ENCODE measurements at places on chromosomes 4 and X.

- no peak for DNase-seq
Measured at GRCh38 chr4:74933562-74934015, 673 bp downstream of the PARM1 start.

DNA sequence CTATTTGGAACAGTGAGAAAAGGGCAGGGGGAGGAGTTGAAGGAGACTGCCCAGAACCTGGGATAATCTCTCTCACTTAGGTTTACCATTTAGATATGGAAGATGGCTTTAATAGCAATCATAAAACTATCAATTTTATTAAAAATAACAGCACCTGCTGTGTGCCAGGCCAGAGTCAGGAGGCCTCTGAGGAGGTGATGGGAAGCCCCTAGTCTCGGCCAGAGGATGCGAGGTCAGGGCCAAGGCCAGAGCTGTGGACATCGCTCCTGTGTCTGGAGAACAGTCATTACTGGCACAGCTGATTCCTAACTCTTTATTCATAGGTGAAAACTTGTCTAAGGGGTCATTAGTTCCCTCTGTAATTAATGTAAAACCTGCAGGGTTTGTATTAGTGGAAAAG, 4.2 kb upstream of the IQSEC2 start:
- DNase-seq = no peak

DNA sequence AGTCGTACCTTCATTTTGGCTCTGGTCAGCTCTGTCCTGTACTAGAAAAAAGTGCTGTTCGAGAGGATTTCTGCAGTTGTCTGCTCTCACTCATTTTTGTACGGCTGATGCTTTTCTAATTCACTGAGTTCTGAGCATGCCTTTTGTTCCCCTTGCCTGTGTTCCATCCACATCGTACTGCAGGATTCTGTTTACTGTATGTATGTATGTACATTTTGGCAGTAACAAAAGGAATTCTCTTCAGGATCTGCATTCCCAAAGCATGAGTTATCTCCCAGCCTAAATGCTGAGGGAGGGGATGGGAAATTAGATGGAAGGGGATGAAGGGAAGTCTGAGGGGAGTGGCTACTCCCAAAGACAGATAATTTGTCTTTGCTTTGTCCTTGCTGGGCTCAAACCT, 87.6 kb downstream of the GBA3 start:
- DNase-seq = no peak

GRCh38 chr4:91758487-91758886, 545.3 kb upstream of the GRID2 start:
- DNase-seq = no peak

DNA sequence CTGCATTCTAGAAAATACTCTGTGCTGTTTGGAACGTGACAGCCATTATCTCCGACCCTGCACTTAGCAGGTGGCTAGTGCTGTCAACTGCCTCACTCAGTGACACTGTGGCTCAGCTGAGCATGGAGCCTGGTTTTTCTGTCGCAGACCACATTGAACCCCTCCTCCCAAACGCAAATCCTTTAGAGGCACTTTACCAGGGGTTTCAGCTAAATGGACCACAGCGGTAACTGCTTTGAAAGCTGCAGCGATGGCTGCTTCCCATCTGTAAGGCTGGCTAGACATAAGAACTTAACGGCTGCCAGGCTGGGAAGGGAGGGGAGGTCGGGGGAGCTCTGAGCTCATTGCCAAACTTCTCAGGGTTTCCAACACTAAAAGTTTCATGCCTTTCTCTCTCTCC, 8.1 kb downstream of the SLC34A2 start:
- no peak for DNase-seq

DNA sequence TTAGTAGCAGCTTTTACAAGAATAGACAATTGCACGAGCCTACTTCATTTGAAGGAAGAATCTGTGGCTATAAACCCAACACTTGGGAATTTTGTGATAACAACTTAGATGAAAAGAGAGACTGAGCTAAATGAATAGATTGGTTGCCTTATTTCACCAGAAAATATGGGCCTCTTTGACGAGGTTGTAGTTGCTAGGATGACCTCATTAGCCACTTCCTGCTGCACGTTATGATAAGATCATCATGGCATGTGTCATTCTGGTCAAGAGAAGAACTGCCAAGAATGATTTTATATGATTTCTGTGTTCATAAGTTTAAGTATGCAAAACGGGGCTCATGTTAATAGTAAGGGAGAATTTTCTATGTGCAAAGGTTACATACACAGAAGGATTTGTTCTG, 321.9 kb upstream of the GIMD1 start:
- no peak for DNase-seq

- DNase-seq = no peak
Measured at GRCh38 chr4:147360301-147360700, 120.6 kb upstream of the EDNRA start.

GRCh38 chrX:135522878-135523693, 2.6 kb downstream of the INTS6L start:
- DNase-seq = no peak

DNA sequence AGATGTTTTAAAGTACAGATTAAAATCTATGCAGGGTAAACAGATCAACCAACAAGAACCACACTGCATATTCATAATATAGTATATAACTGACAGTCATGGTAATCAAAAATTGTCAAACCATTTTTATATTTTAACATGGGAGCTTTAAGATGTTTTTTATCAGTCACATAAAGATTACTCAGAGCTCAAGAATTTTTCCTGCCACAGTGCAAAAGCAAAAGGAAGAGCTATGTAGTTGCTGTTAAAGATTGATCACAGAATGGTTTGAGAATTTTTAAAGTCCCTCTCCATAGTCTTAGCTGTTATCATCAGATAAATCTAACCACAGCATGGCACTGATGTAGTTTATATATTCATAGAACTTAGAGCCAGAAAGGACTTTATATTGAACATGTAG, 8.5 kb downstream of the RAB9B start:
- no peak for DNase-seq

- DNase-seq = no peak
Measured at GRCh38 chr4:137370206-137370633, 162.1 kb downstream of the PCDH18 start.

- DNase-seq = no peak
Measured at GRCh38 chr4:99724067-99724466, 66.4 kb upstream of the C4orf54 start.

DNA sequence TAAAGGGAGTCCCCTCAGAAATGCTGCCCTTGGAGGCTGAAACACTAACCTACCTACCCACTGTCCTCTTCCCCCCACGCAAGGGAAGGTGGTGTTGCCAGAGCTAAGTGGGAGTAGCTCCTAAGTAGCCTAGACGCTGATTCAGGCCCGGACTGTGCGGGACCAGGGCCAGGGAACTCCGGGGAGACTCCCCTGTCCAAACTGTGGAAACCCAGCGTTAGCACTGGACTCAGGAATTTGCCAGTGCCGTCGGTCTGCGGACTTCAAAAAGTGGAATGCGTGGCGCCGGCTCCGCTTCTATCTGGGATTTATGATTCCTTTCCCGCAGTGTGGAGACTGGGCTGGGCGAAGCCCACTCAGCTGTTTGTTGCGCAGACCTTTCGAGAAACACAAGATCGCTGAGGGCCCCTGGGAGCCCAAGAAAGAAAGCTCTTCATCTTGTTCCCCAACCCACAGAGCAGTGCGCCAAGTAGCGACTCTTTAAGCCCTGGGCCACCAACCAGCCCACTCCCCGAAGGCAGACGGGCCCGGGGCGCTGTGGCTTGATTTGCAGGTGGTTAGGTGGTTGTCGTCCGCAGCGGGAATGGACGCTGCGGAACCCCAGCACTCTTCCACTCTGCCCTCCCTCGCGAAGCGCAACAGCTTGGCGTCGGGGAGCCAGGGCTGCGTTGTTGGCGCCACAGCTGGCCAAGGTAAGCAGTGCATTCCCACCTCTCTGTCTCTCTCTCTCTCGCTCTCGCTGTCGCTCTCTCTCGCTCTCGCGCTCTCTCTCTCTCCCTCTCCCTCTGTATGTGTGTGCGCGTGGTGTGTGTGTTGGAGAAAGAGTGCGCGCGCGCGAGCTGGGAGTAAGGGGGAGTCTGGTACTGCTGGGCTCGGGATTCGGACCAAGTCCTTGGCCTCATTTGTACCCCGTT, 2.0 kb downstream of the TMEM255A start:
- peak; percentile 76 for DNase-seq
